ENCODE measurements at places on chromosomes 6 and 20.

- DNase-seq, result no peak
Measured at GRCh38 chr6:42970871-42971612, 7.9 kb downstream of the PEX6 start.

GRCh38 chr6:158619922-158620801 is 24.4 kb downstream of the DYNLT1 start:
- no peak for DNase-seq

DNA sequence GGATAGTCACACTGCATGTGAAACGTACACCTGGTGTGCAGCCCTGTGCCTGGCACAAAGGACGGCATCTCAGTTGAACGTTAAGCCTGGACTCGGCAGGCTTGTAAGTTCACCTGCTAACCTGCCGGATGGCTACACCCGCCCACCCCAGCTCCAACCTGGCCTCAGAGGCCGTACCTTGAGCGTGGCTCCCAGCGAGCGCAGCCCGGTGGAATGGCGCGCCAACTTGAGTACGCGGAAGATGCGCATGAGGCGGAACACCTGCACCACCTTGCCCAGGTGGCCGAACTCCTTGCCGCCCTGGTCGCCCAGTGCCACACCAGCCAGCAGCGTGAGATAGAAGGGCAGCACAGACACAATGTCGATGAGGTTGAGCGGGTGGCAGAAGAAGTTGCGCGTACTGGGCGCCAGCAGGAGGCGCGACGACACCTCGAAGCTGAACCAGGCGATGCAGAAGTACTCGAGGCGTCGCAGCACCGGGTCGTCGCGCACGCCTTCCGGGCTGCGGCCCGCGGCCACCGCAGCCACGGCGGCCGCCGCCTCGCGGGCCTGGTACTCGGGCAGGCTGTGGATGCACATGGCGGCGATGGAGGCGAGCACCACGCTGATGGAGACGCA is 3.3 kb downstream of the KCNS1 start:
- DNase-seq, result no peak

GRCh38 chr6:128397996-128398395 is 122.4 kb downstream of the PTPRK start:
- no peak for DNase-seq

DNA sequence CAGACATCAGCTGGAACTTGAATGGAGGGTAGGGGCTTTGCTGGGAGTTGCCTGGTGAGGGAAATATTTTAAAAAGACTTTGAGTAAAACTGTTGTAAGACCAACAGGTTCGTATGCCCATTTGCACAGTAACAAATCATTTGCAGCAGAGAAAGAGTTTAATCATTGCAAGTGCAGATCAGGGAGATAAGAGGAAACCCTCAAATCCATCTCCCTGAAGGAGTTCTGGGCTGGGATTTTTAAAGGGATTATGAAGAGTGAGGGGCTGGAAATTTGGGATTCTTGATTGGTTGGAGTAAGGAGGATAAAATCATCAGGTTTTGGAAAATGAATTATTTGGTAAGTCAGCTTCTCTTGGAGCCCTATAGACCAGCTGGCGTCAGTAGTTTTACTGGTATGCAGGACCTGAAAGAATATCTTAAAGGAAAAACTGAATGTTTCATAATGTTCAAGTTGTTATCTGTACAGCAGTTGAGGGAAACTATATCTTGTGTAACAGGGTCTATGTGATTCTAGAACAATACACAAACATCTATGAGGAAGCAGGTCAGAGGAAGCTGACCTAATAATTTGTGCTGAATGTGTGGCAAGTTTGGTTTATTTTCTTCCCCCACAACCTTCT is 295.5 kb downstream of the PLCB1 start:
- DNase-seq, result no peak

DNA sequence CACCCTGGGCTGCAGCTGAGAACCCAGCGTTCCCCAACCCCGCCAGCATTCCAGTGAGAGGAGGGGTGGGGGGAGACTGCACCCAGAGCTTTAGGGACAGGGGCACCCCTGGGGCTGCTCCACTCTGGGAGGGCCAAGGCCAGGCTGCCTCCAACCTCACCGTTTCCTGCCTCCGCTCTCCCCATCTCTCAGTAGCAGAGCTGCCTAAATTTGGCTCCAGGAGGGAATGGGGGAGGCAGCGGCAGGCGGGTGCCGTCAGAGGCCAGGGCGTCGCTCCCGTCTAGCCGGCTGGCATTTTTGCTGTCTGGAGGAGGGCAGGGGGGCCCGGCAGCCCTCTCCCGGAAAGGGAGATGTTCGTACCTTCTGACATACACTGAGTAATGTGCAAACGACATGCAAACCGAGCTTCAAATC is 46.6 kb downstream of the NOL4L start:
- DNase-seq, result no peak

DNA sequence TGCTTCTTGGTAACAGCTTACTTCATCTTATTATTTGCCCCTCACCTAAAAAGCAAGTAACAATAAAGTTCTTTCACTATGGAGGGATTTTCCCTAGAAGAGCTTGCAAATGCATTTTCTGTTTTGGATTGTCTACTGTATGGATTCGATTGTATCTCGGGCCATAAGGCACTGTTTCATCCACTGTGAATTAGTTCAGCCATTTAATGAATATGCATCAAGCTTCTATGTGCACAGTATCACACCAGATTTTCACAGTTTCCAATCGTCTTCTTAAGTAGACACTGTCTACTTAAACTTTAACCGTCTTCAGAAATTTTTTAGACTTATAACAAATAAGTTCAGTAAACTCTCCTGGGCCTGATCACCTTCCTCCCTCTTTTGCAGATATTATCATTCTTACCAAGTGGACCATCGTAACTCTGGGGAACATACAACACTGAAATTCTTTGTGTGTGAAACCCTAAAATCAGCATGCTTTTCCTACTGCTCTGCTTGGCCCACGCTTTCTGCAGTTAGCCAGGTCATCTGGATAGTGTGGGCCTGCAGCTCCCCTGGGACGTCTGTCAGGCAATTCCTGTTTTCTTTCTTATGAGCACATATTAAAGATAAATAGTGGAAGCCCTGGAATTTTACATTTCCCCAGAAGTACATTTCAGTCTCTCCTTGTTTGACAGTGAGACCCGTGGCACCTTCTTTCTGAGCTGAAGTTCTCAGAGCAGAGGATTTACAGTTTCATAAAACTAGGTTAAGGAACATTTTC is 136.5 kb upstream of the PDE10A start:
- DNase-seq, result no peak

DNA sequence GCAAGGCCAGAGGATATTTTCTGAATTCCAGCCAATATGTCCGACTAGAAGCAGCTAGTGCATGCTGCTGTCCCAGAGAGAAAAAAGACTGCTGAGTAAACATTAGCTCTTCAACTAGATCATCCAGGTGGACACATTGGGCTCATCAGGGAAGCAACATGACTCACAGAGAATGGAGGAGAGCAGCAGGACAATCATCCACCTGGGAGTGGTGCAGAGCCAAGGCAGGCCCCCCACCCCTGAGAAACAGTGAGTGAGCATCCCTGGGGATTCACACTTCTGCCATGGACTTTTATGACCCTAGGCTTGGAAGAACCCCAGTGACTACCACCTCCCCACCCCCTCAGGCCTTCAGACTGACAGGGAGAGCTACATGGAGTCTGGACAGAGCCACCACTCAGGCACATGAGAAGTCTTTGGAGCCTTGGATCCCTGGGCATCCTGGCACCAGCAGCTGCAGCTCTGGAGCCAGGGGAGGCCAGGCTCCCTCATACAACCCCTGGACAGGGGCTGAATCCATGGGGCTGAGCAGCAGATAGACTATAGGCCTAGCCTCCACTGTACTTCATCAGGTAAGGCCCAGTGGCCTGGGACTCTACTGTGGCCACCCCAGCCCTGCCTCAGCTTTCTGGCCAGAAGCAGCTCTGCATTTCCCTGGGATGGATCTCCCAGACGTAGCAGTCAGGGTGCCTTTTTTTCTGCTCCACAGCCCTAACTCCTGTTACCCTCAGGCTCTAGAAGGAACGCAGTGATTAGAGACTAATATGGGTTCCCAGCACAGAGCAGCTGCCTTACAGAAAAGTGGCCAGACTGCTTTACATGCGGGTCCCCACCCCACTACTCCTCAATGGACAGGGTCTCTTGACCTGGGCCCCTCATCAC is 82.9 kb upstream of the RNF217 start:
- no peak for DNase-seq

DNA sequence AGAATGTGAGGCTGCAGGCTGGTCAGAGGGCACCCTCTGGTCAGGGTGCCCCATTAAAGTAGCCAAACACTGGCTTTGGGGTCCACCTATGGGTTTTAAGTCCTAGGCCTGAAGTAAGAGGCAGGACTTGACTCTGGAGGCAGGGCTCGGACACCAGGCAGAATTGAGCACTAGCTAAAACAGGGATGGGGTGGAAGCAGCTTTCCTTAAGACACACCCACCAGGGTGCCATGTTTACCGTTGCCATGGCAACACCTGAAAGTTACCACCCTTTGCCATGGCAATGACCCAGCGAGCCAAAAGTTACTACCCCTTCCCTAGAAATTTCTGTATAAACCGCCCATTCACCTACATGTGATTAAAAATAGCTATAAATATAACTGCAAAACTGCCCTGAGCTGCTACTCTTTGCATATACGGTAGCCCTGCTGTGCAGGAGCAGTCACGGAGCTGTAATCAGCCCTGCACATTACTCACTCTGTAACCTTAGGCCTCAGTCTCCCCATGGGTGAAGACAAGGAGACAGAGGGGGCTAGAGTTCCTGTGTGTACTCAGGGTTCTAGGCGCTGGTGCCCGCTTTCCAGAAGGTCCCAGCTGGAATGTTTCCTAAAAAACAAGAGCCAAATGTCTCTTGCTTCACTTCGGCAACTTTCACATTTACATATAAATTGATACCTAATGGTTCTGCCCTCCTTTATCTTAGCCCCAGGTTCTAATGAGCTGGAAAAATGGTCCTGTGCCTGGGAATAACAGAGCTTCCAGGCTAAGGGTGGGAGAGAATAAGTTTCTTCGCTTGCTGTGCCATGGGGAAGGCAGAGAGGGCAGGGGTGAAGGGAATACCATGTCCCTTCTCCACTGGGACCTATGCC is 27.2 kb upstream of the SRSF6 start:
- no peak for DNase-seq

DNA sequence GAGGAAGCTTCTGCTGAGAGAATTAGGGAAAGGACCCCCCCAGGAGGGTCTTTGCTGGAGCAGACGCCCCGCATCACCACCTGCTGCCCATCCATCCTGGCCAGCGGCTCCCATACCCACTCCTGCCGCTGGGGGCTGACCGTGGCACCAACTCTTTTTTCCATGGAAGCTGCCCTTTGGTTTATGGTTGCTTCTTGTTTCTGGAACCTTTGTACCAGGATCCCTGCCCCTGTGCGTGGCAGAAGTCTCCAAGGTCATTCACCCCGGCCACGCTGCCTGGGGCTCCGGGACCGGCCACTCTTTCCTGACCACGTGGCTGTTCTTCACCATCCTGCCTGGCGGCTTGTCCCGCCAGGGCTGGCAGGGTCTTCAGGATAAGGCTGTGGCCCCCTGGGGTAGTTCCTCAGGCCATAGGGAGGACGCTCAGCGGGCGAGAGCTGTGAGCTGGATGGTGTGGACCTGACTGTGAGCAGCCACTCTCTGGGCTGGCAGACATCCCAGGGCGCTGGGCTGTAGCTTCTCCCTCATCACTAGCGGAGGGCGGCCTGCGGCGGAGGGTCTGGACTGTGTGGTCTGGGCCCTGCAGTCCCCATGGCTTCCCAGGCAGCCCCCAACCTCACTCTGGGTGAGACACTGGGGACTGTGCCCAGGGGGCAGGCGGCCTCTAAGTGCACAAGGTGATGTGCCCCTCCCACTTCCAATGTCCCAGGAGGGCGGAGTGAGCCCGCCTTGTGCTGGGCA is 22.8 kb upstream of the RBBP8NL start:
- no peak for DNase-seq

DNA sequence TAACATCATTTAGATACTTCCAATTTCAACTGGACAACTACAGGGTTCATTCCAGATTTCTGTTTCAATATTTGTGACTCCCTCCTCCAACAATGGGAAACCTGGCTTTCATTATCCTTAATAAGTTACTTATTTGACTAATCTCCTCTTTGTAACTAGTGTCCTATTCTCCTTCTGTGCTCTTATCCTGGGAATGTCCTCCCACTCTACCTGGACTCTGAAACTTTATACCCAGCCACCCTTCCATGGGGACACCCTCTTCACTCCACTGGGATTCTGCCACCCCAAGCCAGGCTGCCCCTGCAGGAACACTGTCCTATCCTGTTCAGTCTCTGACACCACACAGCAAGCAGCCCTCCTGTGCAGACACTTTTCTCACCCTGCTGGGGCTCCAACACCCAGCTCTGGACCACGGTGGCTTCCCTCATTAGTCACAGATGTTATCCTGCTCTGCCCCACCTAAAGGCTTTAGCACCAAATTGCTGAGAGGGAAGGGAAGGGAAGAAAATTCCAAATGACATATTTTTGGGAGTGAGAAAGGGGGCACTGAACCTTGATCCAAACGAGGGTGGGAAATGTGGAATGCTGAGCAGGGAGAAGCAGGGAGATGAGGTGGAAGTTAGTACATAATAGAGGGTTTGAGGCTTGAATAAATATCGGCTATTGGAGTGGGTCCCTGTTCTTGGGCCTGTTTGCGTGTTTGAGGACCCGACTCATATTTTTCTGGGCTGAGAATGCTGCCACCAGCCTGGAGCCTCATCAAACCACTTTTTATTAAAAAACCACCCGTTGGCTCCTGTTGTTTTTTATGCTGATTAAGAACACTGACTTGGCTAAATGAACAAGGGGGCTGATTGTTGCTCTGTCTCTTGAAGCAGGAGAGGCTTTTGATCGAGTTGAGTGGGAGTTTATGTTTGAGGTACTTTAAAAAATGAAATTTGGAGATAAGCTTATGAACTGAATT is 54.0 kb upstream of the AKIRIN2 start:
- DNase-seq, result no peak

GRCh38 chr6:44122801-44123200 is 4.5 kb downstream of the MRPL14 start:
- DNase-seq, result no peak

DNA sequence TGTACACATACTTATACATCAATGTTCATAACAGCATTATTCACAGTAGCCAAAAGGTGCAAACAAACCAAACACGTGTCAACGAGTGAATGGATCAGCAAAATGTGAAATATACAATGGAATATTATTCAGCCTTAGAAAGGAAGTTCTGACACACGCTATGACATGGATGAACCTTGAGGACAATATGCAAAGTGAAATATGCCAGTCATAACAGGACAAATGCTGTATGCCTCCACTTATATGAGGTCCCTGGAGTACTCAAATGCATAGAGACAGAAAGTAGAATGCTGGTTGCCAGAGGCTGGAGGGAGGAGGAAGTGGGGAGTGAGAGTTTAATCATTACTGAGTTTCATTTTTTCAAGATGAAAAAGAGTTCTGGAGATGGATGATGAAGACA is 37.8 kb upstream of the IGF2R start:
- no peak for DNase-seq
